Brain (organoid and tissue), 16 donors: ENCODE measurements at places on chromosomes 6 and 20. TPM values are rescaled to one million over a fixed set of nuclear protein-coding genes. Genes with fewer than 3 reads are reported as not detected.

PREX1 gene
- polyA plus RNA-seq = 64.3 TPM

SLCO4A1 gene
- polyA plus RNA-seq = 18.2 TPM

ZDHHC14 gene
- 15.6 TPM for polyA plus RNA-seq

SLC17A1 gene
- not detected for polyA plus RNA-seq

TFAP2D gene
- not detected for polyA plus RNA-seq

C6orf58 gene
- polyA plus RNA-seq = not detected

OR5V1 gene
- not detected for polyA plus RNA-seq

ADTRP gene
- 0.37 TPM for polyA plus RNA-seq

CENPB gene
- 122 TPM for polyA plus RNA-seq

FAXC gene
- 25.0 TPM for polyA plus RNA-seq

ZSCAN31 gene
- polyA plus RNA-seq = 19.4 TPM

PNLDC1 gene
- polyA plus RNA-seq = 0.36 TPM

ECT2L gene
- polyA plus RNA-seq = 0.07 TPM

CTCFL gene
- not detected for polyA plus RNA-seq

CARMIL1 gene
- polyA plus RNA-seq = 13.2 TPM

CDH4 gene
- polyA plus RNA-seq = 5.2 TPM

STMND1 gene
- 4.0 TPM for polyA plus RNA-seq

PGM3 gene
- 10.3 TPM for polyA plus RNA-seq

RIMS4 gene
- 21.5 TPM for polyA plus RNA-seq
